ENCODE measurements at places on chromosomes 3 and 15.

DNA sequence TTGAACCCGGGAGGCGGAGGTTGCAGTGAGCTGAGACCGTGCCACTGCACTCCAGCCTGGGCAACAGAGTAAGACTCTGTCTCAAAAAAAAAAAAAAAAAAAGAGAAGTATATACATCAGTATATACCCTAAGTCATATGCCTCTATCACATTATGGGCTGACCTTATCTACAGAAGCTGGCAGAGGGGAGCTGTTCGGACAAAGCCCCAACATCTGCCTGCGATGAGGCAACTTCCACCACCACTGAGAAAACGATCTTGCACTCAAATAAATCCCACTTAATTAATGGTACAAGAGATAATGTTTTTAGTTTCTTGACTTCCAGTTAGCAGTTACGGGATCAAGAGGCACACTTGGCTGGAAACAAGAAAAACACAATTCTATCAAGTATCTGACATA lies 2.2 kb downstream of the GLT8D1 start:
- DNase-seq: no peak

DNA sequence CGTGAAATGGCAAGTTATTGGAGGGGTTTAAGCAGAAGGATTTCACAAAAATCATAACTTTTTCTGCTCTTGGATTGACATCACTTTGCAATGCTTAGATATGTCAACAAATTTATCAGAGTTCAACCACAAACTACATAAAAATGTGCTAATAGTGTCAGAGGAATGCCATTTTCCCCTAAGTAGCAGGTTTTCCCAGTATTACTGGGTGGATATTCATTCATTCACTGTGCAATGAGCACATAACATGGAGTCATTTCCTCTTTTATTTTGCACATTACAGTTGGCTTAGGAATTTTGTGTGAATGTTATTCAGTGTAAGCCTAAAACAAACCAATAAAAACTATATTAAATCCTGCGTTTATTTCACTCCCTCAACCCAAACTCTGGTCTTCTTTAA lies 537.3 kb upstream of the MCTP2 start:
- no peak for DNase-seq

DNA sequence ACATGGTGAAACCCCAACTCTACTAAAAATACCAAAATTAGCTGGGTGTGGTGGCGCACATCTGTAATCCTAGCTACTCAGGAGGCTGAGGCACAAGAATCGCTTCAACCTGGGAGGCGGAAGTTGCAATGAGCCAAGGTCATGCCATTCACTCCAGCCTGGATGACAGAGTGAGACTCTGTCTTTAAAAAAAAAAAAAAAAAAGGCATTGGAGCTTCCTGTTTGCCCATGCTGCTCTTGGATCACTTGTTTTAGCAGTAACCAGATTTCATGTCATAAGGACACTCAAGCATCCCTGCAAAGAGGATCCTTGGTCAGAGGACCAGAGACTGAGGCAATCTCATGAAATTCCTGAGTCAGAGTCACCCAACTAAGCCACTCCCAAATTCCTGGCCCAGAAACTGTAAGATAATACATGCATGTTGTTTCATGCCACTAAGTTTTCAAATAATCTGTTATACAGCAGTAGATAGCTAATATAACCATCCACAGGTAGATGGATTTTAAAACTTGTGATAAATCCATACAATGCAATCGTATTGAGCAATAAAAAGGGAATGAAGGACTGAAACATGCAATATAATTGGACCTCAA lies 82.0 kb upstream of the XXYLT1 start:
- DNase-seq: no peak

DNA sequence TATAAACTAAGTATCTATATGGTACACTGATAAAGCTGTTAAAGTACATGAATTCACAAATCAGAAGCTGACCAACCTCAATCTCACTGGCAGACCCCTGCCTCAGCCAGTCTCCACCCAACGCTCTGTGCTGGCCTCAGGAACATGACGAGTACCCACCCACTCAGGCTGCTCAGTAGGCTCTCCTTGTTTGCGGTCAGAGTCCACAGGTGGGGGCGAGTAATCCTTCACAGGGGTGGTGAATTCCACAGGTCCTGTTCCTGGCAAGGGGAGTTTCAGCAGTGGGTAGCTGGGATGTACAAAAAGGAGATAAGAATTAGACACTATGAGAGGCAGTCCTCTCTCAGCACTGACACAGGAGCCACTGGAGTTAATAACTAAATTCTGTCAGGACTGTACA lies 40.9 kb downstream of the SCAP start:
- no peak for DNase-seq

- no peak for DNase-seq
Measured at GRCh38 chr3:53016236-53016635, 29.6 kb downstream of the SFMBT1 start.

Data from activated CD4-positive, alpha-beta T cell treated with anti-CD3 and anti-CD28 coated beads for 4 hours (primary cell).